ENCODE measurements at places on chromosomes 5 and 9.

DNA sequence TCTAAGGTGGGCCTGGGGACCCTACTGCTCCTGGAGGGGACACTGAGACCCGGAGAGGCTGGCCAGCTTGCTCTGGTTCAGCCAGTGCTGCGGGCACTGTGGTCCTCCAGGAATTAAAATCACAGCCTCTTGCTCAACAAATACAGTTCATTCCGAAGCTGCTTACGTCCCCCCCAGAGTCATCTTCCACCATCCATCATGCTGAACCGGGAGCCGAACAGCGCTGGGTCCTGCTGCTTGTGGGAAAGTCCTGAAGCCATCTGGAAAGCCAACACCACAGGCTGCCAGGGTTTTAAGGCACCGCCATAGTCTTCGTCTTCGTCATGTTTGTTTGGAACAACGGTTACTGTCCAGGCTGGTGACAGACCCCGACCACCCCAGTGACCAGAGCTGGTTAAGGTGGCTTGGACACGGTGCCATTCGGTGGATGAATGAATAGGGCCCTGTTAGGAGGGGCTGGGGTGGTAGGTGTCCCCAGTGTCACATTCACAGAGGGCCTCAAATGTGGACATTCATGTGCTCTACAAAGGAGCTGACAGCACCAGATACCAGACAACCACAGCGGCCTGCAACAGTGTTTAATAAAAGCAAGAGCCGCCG, 81.6 kb upstream of the PHYKPL start:
- no peak for DNase-seq

GRCh38 chr5:102277144-102277543, 18.9 kb downstream of the SLCO4C1 start:
- no peak for DNase-seq

DNA sequence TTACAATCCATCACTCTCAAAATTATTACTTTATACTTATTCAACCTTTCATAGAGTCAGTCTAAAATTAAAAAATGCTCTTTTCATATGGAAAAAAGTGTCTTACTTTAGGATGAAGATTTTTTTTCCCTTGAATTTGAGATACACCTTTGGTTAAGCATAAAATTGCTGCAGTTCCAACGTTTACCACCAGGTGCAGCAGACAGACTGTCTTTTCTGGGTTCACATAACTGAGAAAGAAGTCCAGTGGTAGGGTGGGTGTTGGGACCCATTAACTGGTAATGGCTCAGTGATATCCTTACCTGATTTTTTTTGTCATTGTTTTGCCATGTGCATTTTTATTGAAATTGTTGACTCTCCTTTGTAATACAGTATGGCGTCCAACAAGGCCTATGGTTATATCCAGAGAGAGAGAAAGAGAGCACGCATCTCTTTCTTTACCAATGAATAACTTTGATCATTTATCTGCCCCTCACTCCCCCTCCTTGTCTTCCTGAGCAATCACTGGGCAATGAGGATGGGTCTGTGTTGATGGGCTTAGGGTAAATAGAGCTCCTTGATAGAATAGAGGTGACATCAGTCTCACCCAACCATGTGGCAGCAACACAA, 98.4 kb downstream of the FBXL7 start:
- DNase-seq: no peak

DNA sequence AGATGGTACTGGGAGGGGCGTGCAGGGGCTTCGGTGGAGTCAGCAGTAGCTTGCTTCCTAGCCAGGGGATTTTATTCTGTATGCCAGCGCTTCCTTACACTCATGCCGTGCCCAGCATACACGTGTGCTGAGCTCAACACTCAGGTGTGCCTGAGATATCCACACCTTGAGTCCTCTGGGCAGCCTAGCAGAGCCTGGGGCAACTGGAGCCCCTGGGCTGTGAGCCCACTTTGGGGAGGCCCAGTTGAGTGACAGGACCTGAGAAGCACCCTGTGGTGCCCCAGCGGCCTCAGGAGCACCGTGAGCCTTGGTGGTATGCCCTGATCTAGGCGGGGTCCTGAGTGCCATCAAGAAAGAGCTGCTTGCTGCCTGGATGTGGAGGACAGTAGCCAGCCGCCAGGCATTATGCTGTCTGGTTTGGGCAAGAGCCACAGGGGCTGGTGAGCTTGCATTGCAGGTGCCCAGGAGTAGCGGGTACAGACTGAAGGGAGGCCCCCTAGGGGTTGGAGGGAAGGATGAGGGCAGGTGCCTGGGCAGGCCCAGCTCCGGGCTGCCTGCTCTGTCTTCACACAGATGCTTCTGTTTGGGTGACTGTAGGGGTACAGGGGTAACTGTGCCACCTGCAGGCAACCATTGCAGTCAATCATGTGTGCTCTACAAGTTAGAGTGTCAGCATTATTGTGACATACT, 42.9 kb downstream of the BNIP1 start:
- DNase-seq: no peak

- DNase-seq: no peak
These were observed 8.7 kb downstream of the PHF19 start for GRCh38 chr9:120868339-120868675.

DNA sequence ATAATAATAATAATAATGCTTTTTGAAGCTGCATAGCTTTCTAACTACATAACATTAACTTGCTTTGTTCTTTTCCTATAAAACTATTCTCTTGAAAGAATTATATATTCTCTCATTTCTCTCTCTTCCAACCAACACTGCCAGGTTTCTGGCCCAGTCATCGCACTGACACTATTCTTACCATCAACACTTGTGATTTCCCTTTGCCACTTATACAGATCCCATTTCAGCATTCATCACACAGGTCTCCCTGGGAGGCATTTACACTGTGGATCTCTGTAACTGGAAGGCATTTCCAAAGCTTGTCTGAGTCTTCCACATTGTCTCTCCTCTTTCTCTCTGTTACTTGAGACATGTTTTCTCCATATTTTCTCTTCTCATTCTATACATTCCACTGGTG, 777.8 kb upstream of the ACO1 start:
- DNase-seq: no peak

DNA sequence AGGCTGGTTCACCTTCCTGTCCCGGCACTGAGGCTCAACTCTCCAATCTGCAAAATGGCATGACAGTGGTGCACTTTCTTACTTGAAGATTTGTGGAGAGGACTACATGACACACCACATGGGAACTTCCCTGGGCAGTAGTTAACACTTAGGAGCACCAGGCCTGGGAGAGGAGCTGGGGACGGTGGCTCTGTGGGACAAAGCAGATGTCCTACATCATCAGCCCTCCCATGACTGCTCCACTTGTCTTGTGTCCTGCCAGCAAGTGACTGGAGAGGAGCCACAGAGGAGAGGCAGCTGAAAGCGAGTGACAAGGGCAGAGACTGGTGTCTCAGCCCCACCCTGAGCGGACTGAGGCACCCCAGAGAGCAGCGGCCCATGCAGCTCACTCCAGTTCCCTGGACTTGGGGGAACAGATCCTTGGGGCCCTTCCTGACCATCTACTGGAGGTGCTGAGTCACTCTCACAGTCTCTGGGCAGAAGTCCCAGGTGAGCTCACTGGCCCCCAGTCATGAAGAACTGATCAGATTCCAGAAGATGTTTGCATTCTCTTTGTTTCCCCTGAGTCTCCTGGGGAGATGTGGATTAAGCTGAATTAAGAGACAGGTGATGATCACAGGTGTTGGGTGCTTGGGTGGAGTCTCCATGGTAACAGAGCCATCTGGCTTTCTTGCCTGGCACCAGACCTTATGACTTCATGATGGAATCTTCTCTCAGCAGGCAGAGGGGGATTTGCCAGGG, 13.2 kb upstream of the SLC25A48 start:
- no peak for DNase-seq
